ENCODE measurements at places on chromosomes 7 and 10.
A peak's percentile ranks its signal among the peaks of the same experiment; 100 is the strongest.

DNA sequence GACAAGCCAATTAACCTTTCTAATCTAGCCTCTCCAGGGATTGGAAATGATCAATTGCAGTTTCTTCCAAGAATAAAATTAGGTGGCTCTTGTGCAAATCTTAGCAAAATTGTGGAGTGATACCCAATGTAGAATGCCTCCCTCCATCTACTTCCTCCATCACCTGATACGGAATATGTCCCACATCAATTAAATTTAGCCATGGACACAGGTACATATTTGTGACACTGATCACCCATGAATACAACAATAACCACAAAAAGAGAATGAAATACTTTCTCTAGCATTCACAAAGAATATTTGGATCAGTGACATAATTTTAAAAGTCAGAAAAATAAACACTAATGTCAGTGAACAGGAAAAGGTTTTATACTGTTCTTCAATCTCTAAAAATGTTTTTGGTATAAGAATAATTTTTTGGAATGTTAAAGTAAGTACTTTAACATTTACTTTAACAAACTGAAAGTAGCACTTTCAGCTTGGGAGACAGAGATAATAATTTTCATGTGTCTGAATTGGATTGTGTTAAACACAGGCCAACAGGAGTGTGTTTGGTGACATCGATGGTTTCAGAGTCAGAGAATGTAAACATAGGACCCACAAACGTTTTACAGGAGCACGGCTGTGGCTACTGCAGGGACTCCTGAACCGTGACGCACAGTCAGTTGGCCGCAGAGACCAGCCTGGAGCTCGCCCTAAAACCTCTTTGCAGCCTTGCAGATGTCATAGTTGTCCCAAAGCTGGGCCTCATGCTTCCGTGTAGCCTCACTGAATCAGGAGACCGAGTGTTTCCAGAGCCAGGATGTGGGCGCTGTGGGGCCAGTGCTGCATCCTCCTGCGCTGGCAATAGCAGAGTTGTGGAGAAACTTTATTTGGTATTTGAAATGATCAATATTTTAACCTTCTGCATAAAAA is 7.2 kb downstream of the RBM20 start:
- DNase-seq = peak; percentile 53

DNA sequence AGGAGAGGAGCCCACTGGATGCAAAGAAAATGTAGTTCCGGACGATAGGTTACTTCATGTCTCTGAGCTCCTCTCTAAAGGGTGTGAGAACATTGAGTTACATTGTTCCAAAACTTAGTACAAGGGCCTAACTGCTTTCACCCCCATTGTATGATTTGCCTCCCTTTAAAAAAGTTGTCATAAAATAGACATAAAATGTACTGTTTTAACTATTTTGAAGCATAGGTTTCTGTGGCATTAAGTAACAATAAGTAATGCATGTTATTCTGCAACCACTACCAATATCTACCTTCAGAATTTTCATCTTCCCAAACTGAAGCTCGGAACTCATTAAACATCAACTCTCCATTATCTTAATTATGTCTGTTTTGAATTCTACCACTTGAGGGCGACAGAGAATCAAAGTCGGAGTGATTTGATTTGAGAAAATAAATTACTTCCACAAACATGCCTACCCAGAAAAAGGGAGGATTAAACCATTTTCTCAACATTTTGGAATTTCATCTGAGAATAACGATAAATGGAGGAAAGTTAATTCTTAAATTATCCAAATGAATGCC is 2.7 kb downstream of the IGFBP1 start:
- DNase-seq = no peak

DNA sequence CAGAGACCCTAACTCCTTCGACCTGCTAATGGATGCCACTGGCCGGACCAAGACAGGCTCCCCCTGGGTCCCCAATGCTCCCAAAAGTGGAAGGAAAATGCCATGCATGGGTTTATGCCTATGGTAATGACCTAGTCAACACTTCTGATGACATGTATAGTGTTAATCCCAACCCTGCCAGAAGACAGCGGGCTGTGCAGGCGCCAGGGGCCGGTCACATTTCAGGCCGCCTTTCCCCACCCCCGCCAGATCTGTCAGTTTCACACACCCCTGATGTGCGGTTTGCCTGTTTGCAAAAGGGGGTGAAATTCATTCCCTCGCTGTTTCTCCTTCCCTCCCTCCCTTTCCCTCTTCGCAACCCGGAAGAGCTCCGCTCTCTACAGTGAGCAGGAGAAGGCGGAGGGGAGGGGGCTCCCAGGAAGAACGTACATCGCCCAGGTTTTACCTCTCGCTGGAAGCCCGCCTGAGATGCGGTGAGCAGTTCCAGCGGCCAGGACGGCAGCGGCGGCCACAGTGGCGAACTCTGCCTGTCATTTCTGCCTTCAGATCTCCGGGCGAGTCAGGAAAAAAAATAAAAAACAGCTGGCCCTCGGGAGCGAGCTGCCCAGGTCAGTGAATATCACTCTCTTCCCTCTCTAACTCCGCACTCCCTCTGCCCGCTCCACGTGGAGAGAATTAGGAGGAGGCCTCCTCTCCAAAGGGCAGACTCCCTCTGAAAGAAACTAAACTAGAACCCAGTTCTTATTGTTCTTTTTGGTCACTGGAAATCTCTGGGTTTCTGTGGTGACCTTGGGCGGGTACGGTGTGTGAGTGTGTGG is 9.4 kb upstream of the GATA3 start:
- no peak for DNase-seq

DNA sequence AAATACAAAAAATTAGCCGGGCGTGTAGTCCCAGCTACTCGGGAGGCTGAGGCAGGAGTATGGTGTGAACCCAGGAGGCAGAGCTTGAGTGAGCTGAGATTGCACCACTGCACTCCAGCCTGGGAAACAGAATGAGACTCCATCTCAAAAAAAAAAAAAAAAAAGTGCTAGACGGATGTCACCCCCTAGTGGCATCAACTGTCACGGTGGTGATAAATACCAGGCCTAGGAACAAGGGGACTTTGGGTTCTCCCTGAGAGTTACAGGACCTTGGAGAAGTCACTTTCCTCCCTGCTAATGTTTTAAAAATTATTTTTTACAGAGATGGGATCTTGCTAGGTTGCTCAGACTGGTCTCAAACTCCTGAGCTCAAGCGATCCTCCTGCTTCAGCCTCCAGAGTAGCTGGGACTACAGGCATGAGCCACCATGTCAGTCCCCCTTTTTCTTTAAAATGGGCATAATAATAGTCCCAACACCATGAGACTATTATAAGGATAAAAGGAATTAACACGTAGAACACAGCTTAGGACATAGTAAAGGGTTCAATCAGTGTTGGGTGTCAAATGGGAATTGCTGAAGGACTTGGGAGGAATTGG is 2.6 kb upstream of the TMEM130 start:
- no peak for DNase-seq

- DNase-seq = no peak
Observed at GRCh38 chr10:58797356-58797755, 284.7 kb downstream of the BICC1 start.

DNA sequence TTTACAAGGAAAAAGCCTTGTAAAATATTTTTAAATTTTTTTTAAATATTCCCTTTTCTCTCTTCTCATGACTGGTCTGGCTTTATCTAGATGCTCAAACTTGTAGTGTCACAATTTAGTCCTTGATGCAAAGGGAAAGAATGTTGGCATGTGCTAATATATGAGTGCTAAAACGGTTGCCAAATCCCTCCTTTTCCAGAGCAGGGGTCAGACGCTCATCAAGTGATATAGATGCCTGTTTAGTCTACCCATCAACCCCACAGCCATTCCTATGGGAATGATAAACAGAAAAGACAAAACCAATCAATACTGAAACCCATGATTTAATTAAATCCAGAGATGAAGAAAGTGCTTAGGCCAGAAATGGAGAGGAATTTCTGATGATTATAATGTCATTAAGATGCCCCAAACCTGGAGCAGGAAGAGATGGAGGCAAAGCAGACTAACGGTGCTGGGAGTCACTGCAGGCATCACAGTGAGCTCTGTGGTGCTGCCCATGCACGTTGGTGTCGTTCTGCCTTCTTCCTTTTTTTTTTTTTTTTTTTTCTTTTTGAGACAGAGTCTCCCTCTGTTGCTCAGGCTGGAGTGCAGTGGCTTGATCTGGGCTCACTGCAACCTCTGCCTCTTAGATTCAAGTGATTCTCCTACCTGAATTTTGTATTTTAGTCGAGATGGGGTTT is 210.1 kb upstream of the STK17A start:
- DNase-seq = no peak
